ENCODE measurements at places on chromosomes 6 and 20.

DNA sequence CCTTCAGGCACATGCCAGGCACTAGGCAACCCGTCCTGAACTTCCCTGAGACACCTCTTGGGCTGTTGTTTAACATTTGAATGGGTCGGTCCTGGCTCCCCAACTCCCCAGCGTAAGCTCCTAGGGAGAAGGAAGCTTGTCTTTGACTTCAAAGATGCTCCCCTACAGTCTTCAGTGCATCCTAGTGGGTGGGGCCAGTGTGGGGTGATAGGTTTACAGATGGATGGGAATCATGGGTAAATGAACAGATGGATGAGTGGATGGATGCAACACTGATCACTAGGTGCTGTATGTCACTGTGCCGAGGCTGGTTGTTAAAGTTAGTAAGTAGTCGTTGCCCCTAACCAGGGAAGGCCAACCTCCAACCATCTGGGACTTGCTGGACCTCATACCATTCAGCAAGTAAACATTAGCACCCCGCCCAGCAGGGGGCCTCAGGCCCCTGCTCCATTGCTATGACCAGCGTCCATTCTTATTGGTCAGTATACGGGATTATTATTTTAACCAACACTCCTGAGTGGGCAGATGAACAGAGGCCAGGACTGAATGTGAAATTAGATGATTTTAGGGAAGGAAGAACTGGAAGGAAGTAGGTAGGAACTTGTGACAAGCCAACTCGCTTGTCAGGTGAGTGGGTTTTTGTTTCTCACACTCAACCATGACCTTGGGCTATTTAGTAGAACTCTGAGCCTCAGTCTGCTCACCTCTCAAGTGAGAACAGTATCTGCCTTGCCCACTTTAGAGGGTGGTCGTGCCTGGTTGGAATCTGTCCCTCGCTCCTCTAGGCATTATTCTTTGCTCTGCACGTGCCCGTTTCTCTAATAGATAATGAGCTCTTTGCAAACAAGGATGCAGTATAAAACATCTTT is 82.9 kb upstream of the FOXP4 start:
- DNase-seq: no peak

DNA sequence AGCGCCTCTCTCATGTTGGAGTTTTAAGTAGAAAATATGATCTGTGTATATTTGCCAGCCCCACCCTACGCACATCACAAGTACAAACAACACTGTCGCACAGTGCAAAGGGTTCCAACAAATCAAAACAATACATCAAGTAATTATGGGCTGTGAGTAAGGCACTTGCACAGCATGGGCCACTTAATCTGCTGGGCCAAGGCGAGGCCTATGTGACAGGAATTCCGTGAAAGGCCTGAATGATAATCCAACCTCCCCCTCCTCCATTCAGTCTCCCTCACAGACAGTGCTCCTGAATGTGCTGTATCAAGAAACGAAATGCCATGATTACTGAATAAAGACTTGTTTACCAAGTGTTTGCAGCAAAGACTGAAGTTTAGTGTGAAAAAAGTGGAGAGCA is 130.1 kb upstream of the SLC2A12 start:
- no peak for DNase-seq

DNA sequence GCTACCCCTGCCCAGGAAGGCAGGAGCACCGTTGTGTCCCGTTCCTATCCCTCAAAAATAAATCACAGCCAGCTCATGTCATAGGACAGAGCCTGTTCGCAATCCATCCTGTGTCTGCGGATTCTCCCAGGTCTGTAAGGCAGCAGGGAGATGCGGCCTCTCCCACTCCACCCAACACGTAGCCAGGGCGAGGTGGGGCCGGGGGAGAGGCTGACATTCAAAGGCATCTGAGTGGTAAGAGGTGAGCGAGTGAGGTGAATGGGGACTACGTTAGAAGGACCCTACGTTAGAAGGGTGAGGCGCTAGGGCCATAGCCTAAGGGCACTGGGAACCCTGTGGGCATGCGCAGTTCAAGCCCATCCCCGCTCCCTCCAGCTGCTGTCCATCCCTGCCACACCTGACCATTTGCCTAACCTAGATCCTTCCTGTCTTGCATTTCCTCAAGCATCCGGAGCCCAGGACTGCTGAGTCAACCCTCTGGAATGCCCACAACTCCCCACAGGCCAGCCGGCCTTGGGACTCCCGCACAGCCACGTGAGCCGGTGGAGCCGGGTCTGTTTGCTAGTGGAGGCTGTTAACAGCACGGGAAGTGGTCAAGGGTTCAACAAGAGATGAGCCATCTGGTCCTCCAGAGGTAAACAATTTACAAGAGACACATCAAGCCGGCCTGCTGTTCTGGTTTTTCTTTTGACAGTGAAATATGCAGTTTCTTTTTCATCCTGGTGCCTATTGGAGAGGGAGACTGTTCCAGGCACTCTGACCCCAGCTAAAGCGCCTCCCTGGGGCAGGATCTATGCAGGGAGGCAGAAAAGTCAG is 45.9 kb downstream of the RIPOR3 start:
- no peak for DNase-seq

- DNase-seq: no peak
Observed at GRCh38 chr6:102798636-102799035, 1405.1 kb downstream of the GRIK2 start.

DNA sequence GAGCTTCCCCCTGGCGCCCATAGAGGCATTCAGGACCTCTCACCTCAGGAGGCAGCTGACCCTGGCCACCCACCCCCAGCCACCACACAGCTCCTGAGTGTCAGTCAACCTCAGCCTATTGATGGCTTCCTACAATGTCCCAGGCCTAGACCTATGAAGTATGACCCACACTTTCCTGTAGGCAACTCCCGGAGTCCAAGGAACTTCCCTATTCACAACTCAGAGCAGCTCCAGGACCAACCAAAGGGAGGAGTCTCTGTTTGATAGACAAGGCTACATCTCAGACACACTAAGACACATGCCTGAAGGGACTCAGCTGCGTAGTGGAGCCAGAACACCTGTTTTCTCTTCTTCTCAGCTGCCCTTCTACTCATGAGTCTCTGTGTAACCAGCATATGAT is 169.1 kb downstream of the MAFB start:
- DNase-seq: no peak

- no peak for DNase-seq
Observed at GRCh38 chr20:17838921-17839320, 129.7 kb downstream of the SNX5 start.
